AG10803 (cell line): ENCODE measurements at places on chromosomes 12 and 14.

DNA sequence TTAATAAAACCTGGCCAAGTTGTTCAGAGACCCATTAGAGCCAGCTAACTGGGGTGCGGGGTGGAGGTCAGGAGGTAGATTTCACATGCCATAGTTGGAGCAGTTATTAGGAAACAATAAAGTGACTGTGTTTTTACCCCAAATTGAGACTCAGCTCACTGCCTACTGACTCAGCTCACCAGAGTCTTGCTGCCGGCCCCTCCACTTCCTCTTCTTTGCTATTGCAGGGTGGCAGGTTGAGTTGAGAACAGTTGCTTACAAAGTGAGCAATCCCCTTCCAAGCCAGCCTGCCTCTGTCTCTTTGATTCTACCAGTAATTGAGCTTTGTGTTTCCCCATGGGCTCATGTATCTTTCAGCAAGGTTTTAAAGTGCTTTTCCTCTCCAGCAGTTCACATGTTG lies 12.9 kb downstream of the ST8SIA1 start:
- DNase-seq: peak; percentile 8

- DNase-seq: peak; percentile 53
Observed at GRCh38 chr12:85057370-85057963, 21.3 kb downstream of the LRRIQ1 start.

- DNase-seq: peak; percentile 56
Observed at GRCh38 chr12:3275171-3276041, 198.2 kb downstream of the TSPAN9 start.

- no peak for DNase-seq
Observed at GRCh38 chr12:120263748-120264085, 1.8 kb downstream of the PXN start.

DNA sequence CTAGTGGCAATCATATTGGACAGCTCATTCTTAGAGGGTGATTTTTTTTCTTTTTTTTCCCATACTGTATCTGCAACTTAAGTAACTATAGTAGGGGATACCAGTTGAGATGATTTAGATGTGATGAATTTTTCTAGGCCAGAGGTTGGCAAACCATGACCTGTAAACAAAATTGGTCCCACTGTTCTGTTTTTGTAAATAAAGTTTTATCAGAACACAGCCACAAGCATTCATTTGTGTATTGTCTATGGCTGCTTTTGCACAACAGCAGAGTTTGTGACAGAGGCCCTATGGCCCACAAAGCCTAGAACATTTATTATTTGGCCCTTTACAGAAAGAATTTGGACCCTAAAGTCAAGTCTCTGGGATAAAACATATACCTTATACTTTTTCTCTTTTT lies 11.4 kb downstream of the ARF6 start:
- no peak for DNase-seq

GRCh38 chr14:103391048-103391447 lies 5.8 kb downstream of the MARK3 start:
- DNase-seq: peak; percentile 92

DNA sequence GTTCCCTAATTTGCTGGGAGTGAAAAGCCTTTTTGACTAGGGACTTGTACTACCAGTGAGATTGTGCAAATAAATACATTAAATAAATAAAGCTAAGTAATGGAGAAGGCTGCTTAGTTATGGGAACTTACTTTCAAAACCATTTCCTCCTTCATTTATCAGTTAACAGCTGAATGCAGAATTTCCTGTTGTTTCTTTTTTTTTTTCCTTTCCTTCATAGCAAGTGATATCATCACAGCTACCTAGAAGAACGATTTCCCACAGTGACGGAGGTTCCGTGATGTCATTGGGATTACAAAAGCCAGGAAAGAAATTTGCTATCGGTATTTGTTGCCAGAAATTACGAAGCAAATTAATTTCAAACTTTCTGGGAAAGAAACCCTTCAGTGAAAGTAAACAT lies 42.1 kb upstream of the SOCS2 start:
- no peak for DNase-seq

- DNase-seq: no peak
Observed at GRCh38 chr12:12583510-12584178, 21.0 kb upstream of the DUSP16 start.

DNA sequence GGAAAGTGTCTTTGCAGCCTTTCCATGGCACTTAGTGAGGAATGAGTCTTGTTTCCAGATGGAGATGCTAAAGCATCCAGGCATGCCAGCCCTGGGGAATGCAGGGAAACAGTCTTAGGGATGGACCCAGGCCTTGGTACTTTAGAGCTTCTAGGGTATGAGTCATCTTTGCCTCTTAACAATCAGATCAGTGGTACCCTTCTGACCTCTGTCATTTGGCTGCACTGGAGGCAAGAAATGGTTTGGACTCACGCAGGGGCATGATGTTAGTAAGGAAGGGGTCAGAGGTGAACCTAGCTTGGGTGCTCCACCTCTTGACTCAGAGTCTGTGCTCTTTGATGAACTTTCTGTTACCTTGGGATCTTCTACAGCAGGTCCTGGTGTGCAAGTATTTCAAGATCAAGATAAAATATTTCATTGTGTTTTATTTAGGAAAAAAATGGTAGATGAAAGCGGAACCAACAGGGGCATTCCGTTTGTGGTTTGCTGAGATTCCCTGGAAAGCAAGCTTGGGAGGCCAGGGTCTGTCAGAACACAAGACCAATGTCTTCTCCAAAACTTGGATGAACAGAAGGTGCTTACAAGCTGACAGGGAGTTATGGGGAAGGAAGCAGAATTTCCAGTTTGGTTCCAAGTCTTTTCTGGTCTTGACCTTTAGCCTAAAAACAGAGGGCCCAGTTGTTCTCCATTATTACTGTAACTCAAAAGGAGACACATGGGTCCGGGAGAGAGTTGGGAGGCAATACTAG lies 216.2 kb downstream of the ZFP36L1 start:
- DNase-seq: peak; percentile 83

DNA sequence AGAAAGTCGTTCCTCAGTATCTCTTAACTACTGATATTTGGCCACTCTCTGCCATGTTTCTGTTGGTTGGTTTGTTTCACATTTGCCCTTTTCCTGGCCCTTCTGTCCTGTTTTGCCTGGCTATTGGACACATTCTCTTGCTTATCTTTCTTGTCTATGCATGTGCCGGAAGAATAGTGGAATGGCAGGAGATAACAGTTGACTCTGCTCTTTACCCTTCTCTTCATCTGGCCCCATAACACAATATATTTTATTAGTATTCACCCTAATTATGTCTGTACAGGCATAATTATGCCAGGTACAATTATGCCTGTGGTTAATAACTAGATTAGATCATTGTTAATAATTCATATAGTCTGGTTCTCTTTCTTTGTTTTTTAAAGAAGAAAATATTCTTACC lies 243.5 kb upstream of the LMO3 start:
- DNase-seq: no peak

GRCh38 chr12:118391424-118391823 lies 15.1 kb downstream of the SUDS3 start:
- DNase-seq: peak; percentile 40

GRCh38 chr12:4145990-4146859 lies 127.3 kb upstream of the CCND2 start:
- no peak for DNase-seq

GRCh38 chr12:49796606-49797448 lies 31.4 kb downstream of the NCKAP5L start:
- DNase-seq: no peak

DNA sequence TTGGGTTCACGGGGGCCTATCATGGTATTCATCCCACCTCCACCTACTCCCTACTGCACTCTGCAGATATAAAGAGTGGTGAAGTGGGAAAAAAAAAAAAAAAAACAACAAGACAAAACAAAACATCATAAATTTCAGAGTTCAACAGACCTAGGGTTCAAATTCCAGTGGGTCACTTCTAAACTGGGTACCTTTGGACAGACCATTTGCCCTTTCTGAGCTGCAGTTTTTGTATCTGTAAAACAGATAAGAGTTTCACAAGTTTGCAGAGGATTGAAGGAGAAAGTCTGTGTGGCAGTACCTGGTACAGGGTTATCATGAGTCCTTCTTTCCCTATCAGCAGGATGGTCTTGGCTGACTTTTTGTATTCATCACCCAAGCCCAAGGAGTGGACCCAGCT lies 211.2 kb upstream of the EEA1 start:
- DNase-seq: no peak

DNA sequence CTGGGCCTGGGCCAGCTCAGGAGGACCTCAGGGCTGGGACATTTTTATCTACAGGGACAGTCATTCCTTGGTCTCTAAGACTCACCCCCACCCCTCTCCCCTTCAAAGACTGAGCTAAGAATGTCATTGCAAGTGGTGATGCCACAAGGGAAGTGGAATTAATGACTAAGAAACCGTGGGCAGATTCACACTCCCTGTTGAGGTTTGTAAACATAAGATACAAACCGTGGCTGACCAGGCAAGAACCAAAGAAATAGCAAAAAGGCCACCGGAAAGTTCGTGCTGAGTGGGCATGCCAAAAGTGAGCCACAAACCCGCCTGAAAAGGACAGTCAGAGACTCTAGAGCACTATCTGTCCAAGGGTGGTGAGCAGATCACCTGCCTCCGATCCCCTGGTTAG lies 25.7 kb downstream of the NUAK1 start:
- DNase-seq: peak; percentile 68

DNA sequence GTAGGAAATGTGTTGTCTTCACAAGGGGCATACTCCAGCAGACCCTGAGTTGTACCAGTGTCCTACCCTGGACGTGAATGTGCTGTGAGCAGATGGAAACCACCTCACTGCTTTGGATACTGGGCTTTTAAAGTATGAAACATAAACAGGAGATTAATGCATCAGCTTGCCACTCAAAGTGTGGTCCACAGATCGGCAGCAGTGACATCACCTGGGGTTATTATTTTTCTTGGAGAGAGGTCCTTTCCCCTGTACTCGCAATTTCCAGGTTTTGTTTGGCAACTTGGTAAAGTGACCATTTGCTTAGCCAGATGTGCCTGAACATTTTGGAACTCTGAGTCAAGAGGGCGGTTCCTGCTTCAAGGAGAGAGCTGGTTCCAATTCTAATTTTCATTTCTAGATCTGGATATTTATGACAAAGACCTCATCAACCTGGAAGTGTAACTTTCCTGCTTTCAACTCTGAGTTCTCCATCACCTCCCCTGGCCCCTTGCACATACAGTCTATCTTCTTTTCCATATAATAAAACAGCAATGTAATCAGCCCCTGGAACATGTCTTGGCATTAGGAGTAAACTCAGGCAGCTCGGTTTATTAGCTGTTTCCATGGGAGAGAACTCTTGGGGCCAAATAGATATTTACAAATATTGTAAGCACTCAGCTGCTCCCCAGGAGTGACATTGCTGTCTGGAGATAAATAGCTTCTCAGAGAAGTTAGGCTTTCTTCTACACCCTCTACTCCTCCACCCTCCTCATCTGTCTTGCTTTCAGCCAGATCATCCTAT lies 237.0 kb upstream of the TBX3 start:
- peak; percentile 78 for DNase-seq

DNA sequence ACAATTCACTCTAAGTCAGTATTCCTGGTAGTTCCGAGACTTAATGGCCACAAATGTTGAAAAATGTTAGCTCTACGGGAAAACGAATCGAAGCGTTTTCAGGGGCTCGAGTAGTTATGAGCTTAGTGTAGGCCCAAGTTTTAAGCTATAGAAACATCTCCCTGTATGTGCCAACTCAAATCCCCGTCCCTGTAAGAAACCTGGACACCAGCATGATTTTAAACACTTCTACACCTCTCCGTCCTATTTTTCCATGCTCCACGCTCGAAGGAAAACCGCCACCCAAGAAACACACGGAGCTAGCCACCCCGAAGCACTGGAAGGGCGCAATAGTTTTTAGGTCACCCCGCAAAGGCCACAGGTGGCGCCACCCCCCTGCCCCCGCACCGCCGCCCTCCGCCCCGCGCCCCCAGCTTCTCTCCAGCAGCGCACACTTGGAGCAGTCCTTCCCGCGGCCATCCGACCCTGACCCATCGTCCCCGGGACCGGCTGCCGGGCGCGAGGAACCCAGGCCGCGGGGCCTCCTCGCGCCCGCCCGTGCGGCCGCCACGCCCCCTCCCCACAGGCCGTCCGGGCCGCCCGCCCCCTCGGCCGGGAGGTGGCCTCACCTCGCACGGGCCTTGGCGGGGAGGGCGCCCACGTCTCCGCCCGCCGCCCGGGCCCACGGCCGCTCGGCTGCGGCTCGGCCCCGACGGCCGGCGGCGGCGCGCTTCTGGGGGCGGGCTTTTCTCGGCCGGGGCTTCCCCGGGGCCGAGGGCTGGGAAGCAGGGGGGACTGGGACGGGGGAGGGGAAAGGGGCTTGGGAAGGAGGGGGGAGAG lies 522 bp downstream of the R3HDM2 start:
- peak; percentile 25 for DNase-seq

DNA sequence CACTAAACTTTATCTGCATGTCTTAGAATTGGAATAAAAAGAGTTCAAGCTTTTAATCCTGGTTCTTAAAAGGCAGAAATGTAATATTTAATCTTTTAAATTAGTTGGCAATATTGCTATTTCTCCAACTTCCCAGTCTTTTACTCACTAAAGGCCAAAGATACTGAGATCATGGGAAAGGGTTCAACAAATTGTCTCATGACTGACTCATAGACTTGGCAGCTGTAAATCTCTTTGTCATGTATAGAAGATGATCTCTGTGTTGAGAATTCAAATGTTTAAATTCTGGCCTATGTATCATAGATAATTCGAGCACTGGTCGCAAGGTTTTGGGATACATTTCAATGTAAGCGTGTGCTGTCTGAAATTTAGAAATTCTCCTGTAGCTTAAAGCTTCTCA lies 40.1 kb upstream of the STRAP start:
- peak; percentile 79 for DNase-seq

GRCh38 chr12:92695577-92695976 lies 7.2 kb upstream of the PLEKHG7 start:
- no peak for DNase-seq

GRCh38 chr12:65923228-65923627 lies 98.9 kb downstream of the HMGA2 start:
- DNase-seq: no peak

- DNase-seq: no peak
Observed at GRCh38 chr14:106846218-106846617, 1319.8 kb downstream of the TMEM121 start.

DNA sequence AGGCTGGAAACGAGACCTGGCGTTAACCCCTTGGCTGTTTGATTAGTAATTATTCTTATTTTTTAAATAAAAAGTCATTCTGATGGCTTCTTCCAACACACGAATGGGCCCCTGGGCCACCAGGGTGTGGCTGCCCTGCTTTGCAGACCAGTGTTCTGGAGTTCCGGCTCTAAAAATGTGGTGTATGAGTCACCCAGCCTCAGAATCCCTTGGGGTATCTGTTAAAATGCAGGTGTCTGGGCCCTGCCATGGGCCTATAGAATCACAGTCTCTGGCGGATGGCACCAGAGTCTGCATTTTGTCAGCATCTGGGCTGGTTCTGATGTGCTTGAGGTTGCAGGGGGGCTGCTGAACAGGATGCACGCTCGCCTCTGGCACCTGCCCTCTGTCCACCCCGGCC lies 2.5 kb upstream of the PSMC1 start:
- DNase-seq: no peak

- no peak for DNase-seq
Observed at GRCh38 chr14:102757646-102758045, 19.6 kb upstream of the TRAF3 start.

DNA sequence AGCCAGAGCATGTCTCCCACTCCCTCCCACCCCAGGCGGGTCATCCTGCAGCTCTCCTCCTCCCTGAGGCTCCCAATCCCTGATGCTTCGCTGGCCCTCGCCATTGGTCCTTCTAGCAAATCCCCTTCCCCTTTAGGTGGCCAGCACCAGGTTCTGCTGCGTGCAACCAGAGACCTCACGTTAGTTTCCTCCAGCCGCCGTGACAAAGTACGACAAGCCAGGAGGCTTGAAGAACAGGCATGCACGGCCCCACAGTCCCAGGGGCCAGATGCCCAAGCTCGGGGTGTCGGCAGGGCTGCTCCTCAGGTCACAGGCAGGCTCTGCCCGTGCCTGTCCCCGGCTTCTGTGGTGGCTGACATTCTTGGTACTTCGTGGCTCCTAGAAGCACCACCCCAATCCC lies 95.8 kb downstream of the RIMBP2 start:
- DNase-seq: no peak
